Femur (tissue), 1 donor: ENCODE measurements at places on chromosomes 1 and 21.

DNA sequence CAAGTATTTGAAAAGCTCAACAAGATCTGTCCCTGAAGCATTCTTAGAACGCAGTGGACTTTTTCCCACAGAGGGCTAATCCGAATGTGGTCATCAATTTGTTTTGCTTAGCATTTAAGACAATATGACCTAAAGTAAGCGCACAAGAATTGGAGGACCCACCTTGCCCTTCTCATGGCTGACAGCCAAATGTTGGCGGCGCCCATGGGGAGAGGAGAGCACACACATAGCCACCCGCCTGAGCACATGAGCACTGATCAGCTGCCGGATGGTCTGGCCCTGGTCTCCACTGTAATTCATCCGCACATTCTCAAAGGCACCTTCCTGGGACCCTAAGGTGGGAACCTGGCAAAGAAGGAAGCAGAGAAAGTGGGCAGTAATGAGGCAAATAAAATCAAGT, 52.4 kb downstream of the UBR4 start:
- no peak for DNase-seq

DNA sequence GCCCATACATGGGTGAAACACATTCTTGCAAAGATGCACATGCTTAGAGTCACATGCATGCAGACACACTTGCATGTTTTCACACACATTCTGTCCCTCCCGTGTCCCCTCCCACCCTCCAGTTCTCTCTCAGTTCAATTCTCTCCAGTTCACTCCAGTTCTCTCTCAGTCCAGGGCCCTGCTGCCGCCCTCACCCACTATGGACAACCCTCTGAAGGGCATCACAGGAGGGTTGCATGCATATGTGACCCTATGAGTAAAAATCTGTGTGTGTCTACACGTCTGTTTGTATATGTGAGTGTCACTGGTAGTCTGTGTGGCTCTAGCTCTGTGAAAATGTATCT, 21.8 kb upstream of the ADGRB2 start:
- no peak for DNase-seq

GRCh38 chr1:63575340-63575826, 17.8 kb upstream of the PGM1 start:
- no peak for DNase-seq

- DNase-seq: no peak
Measured at GRCh38 chr1:12001996-12002493, 17.3 kb upstream of the MIIP start.

DNA sequence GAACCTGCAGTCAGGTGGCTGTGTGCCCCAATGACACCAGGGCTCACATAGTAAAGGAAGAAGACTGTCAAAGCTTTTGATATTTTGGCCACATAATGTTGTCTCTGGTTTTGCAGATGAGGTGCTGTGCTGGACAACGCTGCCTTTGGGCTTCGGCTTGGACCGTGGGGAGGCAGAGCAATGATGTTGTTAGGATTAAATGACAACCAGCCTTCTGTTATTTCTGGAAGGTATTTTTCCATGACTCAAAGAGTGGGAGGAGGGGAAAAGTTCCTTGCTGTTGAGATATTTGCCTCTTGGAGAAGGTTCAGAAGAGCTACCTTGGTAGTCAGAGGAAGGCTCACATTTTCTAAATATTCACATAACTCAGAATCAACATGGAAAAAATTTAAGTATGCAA, 187.3 kb upstream of the GALNT2 start:
- DNase-seq: no peak

- no peak for DNase-seq
Measured at GRCh38 chr1:91741301-91741700, 144.7 kb downstream of the TGFBR3 start.

GRCh38 chr1:210455840-210456603, 127.3 kb downstream of the HHAT start:
- no peak for DNase-seq

- DNase-seq: no peak
Measured at GRCh38 chr1:94305704-94306103, 68.3 kb upstream of the ARHGAP29 start.

GRCh38 chr1:8494681-8495080, 176.8 kb downstream of the SLC45A1 start:
- no peak for DNase-seq

DNA sequence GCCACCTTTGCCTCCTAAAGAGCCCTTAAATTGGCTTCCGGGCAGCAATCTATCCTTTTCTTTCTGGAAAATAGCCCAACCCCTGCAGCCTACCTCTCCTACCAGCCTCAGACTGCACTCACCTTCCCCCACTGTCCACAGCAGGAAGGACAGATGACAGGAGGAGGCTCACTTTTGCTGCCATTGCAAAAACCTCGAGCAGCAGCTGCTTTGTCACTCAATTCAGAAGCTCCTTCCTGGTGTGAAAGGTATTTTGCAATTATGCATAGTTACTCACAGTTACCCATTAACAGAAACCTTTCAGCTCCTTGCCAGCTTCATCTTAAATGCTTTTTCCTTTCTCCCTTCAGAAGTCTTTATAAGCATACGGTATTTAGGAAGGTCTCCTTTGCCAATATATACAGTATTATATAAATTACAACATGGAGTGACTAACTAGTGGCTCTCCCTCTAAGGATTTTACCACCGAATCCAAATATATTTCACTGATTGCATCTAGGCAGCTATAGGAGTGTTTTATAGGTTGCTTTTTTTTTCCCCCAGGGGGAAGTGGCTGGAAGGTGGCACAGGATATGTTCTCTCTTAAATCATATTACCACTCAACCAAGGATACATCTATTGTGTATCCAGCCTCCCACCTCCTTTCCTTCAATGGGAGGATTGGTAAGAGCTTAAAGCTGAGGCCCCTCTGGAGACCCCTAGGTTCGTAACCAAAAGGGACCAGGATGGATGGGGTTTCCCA, 142.1 kb upstream of the IPO9 start:
- DNase-seq: no peak

DNA sequence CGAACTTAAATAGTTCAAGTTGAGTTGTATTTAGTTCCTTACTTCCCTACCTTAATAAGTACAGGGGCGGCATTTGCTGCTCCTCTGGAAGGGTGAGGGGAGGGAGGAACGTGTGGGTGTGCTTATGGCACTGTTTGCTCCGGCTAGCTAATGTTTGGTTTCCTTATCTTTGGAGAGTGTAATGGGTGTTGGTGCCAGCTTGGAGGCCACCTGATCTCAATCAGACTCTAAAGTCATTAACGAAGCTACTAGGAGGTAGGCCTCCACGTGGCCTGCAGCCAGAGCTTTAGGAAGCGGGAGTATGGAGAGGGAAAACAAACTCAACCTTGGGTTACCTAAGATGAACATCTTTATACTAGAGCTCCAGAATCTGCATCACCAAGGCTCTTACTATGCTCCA, 43.0 kb upstream of the RAP1A start:
- DNase-seq: no peak

GRCh38 chr1:21257431-21258135, 32.7 kb downstream of the ECE1 start:
- no peak for DNase-seq

DNA sequence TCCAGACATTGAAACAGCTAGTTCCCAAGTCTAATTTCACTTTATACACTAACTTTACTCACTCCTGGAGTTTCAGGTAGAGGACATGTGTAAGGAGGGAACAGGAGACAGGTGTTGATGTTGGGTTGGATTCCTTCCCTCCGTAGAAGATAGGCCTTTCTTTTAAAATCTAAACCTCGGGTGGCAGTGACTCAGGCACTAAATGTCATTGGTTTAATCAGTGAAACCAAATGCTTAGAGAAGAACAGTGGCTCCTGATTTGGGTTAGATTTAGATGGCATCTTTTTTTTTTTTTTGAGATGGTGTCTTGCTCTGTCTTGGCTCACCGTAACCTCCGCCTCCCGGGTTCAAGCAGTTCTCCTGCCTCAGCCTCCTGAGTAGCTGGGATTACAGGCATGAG, 7.2 kb downstream of the CAP1 start:
- no peak for DNase-seq

DNA sequence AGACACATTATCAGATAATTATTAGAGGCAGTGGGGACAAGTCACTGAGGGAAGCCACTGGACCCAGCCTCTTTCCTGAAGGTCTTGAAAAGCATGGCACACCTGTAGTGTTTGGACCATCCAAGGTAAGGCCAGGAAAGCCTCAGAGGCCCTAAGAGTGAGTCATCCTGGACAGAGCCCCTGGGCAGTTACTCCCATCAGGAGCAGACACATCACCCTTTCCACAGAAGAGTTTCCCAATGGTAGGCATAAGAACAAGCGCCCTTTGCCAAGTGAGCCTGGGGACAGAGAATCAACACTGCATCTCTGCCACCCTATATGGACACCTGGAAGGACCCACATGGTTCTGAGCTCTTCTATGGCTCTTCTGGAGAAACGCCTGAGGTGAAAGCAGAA, 136.0 kb downstream of the PLXNA2 start:
- no peak for DNase-seq

GRCh38 chr1:41791667-41792484, 126.8 kb downstream of the HIVEP3 start:
- no peak for DNase-seq

DNA sequence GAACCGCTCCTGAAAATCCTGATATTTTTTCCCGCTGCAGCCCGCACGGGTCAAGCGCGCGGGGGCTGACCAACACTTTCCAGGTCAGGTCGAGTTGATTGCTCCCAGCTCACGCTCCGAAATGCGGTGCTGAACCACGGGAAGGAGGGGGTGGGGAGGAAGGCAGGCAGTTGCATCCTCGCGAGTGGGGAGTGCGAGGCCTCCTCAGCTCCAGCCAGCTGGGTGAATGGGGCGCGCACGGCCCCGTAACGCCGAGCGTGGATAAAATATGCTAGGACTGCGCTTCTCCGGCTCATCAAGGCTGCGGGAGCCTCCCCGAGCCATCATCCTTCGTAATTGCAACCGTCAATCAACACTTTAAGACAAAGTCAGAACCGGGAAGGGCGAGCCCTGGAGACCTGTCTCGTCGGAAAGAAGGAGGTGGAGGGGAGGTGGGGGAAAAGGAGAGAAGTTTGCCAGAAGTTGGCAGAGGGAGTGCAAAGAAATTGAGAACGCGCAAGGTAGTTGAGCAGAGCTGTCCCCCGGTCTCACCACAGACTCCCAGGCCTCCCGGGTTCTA, 8.0 kb downstream of the NR5A2 start:
- DNase-seq: no peak

DNA sequence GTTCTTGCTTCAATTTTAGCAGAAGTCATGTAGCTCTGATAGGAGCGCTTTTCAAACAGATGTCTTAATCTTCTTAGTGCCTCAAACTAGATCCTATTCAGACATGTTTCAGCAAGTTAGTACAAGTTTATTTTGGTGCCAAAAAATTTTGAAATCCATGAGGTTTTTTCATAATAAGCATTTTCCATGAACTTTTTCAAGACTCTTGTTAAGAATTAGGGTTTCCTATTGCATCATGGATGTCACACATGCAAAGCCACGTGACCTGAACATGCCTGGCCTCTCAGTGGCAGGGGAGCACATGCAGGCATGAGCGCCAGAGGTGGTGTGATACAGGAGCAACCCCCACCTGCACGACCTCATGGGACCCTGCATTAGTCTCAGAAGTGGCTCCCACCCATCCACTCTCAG, 67.6 kb downstream of the POFUT2 start:
- DNase-seq: no peak

DNA sequence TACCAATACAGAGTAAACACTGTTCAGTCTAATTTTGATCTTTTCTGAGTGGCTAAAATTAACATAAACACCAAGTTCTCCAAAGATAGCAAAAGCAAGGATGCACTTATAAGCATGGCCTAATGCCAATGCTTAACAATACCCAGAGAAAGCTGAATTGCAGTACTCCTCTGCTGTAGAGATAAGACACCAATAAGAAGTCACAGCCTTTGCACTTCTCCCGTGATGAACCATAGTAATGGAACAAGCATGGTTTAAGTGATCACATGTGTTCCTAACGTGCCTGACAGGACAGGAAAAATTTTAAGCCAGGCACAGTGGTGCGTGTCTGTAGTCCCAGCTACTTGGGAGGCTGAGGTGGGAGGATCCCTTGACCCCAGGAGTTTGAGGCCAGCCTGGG, 5.6 kb downstream of the PRDX1 start:
- DNase-seq: no peak

GRCh38 chr1:240093120-240093961, 1.7 kb downstream of the FMN2 start:
- no peak for DNase-seq

- DNase-seq: no peak
Measured at GRCh38 chr1:243179720-243180119, 75.4 kb downstream of the CEP170 start.

DNA sequence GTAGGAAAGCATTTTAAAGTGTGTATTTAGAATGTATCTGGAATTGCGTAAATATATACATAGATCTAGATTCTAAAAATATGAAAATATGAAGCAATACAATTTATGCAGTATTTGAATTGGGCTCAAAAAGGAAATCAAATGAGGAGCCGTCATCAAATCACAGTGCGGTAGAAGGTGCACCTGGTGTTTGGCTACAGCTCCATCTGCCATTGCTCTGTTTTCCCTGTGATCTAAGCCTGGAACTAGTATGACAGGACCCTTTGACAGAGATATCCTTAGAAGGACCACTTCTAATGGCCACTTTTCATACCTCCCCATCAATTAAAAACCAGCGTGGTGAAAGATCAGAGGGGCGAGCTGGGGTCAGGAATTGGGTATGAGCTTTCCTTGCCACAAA, 202.6 kb downstream of the NFIA start:
- DNase-seq: no peak

DNA sequence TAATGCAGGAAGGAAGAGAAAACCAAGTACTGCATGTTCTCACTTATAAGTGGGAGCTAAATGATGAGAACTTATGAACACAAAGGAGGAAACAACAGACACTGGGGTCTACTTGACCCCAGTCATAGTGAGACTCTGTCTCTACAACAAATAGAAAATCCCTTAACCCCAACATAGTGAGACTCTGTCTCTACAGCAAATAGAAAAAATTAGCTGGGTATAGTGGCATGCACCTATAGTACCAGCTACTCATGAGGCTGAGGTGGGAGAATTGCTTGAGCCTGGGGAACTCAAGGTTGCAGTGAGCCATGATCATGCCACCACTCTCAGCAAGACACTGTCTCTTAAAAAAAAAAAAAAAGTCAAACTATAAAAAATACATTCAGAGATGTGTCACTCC, 42.7 kb downstream of the GIPC2 start:
- DNase-seq: no peak

GRCh38 chr1:87796471-87796901, 467.8 kb downstream of the LMO4 start:
- no peak for DNase-seq

- DNase-seq: no peak
Measured at GRCh38 chr1:61341426-61341825, 259.1 kb downstream of the NFIA start.

GRCh38 chr1:245232931-245233330, 78.1 kb downstream of the KIF26B start:
- no peak for DNase-seq

GRCh38 chr1:187985897-187986654, 1157.3 kb downstream of the PLA2G4A start:
- no peak for DNase-seq

- no peak for DNase-seq
Measured at GRCh38 chr1:10302416-10302815, 92.0 kb downstream of the KIF1B start.

GRCh38 chr1:216502528-216503162, 79.4 kb upstream of the USH2A start:
- DNase-seq: no peak

GRCh38 chr1:162147760-162148159, 78.3 kb downstream of the NOS1AP start:
- DNase-seq: no peak

- DNase-seq: no peak
Measured at GRCh38 chr21:44875316-44875700, 1.8 kb upstream of the PTTG1IP start.
